ENCODE measurements at places on chromosomes 7 and 10.

DNA sequence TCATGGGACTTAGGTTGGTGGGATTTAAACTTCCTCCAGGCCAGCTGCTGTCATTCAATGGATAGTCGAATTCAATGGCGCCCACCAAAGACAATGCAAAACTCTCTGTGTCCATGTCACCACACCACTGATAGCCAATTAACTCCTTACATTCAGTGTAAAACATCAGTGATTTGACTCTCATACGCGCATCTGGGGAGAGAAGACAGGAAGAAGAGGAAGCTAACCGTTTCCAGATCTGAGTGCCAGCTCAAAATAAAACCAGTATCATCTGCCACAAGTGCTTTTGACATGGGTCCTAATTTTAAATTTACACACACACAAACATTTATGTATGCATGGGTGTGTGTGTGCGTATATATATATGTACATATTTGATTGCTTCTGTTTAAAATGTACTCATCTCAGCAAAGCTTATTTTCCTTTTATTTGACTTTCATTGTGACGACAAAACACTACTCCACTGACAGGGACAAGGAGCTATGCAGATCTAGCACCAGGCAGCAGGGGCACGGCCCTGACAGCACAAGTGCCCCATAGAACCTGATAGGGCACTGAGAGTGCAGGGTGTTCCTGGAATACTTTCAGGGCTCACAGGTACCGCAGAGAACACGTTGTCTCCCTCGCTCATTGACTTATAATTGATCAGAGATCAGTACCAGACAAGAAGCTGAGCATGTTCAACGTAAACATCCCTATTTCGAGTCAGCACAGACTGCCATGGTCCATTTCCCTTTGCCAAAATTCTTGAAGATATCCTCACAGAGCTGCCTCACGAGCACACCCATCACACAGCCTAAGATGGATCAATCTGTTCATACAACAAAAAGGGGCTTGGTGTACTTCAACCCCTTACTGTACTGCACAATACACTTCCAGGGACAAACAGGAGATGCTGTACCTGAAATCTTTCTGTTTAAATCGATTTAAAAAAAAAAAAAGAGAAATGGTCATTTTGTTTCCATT is 176.1 kb downstream of the COBL start:
- no peak for DNase-seq

DNA sequence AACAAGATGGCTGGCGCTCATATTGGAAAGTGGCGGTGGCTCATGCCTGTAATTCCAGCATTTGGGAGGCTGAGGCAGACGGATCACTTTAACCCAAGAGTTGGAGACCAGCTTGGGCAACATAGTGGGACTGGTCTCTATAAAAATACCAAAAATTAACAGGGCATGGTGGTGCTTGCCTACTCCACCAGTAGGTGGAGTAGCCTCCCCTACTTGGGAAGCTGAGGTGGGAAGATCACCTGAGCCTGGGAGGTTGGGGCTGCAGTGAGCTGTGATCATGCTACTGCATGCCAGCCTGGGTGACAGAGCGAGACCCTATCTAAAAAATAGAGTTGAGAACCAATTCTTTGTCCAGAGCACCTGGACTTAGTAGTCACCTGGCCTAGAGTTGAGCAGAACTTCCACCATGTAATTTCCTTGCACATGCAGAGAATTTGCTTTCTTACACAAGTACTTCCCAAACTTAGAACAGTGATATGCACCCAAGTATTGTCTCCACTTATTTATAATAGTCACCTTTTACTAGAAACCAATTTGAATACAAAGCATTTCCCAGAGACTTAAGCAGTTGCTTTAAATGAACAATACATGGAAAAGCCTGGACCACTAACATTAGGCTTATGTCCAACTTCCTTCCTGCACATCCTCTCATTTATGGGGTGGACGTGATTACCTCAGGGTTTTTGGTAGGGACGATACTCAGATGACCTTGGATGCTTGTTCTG is 15.9 kb downstream of the LAMB4 start:
- DNase-seq, result no peak

- no peak for DNase-seq
Observed at GRCh38 chr7:73810998-73811360, 19.8 kb upstream of the CLDN4 start.

GRCh38 chr7:71311576-71311975 is 179.6 kb downstream of the GALNT17 start:
- DNase-seq, result no peak

DNA sequence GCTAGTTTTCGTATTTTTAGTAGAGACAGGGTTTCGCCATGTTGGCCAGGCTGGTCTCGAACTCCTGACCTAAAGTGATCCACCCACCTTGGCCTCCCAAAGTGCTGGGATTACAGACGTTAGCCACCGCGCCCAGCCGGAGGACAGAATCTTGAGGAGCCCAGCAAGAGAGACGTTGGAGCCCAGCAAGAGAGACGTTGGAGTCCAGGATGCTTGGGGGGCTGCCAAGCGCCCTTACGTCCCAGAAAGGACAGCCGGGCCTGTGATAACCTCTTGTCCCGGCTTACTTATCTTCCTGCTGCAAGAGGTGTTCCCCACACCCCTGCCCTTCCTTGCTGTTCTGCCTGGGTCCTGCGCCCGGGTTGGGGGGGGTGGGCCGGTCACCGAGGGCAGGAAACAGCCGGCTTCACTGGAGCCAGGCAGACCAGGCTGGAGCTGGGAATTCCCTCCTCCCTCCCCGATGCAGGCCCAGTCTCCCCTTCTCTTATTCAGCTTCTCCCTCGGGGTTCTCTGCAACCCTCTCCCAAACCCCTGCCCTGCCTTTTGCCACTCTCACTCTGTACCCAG is 1.9 kb upstream of the EPHB4 start:
- no peak for DNase-seq

- no peak for DNase-seq
Observed at GRCh38 chr7:158684329-158684728, 20.3 kb downstream of the NCAPG2 start.

GRCh38 chr10:77531441-77532001 is 106.1 kb downstream of the KCNMA1 start:
- no peak for DNase-seq

DNA sequence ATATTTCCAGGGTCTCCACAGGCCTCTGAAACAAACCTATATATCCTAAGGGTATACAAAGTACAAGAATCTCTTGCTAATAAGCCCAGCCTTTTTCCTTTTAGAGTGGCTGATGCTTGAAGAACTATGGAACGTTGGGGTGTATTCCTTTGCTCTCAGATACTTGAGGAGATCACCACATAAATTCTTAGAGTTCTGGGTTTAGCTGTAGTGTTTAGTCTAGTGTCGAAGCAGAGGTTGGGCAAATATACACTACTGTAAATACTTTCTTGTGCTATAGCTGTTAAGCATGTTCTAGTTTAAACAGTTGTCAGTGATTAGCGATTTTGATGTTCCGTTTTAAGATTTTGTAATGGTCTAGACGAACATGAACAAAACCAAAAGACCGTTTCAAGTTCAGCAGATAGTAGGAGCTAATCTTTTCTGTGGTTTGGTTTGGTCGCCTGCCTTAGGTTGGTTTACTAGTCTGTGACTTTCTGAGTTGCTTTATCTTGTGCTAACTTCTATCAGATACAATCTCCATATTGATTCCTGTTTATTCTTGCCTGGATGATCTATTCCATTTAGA is 229.6 kb downstream of the NSUN6 start:
- DNase-seq, result no peak

GRCh38 chr7:148153616-148154284 is 436.8 kb upstream of the C7orf33 start:
- DNase-seq, result no peak

DNA sequence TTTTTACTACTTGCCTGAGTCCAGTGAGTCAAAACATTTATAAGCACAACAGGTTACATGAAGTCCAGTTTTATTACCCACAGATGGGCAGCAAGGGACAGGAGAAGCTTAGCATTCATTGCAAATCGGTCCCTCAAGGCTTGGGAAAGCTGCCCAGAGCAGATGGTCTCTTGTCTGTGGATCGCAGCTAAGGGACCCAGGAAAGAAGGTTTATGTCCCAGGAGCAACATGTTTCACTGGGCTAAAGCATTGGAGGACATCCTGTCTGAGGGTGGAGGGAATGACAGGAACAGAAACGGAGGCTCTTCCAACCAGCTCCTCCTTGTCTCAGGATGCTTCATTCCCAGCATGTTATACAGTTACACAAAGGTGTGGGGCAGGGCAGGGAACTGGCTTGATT is 39.3 kb downstream of the TRIM24 start:
- DNase-seq, result no peak

DNA sequence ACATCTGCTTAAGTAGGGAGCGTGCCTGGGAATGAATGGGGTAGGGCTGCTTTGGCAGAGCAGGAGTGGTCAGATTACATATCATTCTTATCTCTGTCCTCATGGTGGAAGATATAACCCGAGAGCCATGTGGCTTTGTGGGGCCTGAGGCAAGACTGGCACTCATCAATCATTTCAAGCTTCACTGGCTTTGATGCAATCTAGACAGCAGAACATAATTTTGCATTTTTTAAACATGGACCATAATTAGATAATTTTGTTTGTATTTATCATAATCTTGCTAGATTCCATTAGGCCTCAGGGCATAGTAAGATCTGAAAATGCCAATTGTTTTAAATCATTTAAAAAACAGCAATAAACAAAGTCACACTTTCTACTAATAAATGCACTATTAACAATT is 480.3 kb downstream of the NXPH1 start:
- DNase-seq, result no peak

- DNase-seq, result no peak
Observed at GRCh38 chr10:79277579-79278269, 69.5 kb upstream of the PPIF start.

DNA sequence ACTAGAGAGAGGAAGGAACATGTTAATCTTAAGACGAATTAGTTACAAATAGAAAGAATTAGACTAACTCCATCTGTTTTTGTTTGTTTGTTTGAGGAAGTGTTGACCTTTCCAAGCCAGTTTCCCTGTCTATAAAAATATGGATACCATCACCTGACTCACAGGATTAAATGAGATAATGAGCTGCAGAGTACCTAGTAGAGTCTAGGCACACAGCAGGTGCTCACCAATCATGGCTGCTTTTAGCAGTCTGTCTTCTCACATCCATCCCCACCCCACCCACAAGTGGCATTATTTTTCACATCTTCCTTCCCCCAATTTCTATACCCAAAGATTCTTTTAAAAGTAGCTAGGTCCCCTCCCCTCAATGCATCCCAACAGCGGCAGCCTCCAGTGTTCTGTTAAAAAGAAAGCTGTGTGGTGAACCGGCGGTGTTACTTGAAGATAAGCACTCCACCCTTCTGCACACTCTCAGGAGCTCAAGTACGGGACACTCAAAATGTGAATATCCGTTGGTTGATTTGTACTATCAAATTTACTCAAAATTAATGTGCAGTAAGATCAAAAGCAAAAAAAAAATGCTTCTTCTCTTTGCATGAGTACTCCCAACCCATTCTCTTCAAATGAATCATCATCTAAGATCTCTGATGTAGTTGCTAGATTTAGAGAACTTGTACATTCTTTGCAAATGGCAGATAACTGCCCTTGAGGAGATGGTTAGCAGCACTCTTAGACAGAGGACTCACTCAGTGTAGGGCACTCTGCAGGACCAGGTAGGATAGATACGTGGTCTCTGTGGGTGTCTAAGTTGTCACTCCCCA is 145.4 kb upstream of the ASAH2 start:
- DNase-seq, result no peak

- no peak for DNase-seq
Observed at GRCh38 chr7:151272405-151272804, 23.9 kb upstream of the SMARCD3 start.

GRCh38 chr10:44749151-44749550 is 162.0 kb upstream of the TMEM72 start:
- DNase-seq, result no peak

DNA sequence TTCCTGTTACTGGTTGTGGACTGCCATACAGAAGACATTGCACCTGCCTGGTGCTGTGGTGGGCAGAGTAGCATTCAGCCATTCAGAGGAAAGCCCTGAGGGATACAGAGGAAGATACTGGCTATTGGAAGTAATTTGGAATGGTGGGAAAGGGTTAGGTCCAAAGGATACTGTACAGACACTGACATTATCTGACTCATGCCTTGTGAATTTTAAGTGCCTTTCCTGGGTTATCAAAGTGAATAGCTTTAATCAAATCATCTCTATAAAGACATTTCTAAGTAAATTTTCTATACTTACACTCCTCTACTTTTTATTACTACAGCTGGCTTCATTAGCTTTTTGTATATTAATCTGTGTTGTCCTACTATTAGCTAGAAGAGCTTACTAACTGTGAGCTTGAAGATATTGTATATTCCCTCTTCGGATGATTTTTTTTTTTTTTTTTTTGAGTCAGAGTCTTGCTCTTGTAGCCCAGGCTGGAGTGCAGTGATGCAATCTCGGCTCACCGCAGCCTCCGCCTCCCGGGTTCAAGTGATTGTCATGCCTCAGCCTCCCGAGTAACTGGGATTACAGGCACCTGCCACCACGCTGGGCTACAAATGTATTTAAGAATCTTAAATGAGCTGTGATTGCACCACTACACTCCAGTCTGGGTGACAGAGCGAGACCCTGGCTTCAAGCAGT is 186.5 kb downstream of the ADK start:
- no peak for DNase-seq

- DNase-seq, result no peak
Observed at GRCh38 chr7:5230265-5231067, 40.4 kb downstream of the WIPI2 start.

DNA sequence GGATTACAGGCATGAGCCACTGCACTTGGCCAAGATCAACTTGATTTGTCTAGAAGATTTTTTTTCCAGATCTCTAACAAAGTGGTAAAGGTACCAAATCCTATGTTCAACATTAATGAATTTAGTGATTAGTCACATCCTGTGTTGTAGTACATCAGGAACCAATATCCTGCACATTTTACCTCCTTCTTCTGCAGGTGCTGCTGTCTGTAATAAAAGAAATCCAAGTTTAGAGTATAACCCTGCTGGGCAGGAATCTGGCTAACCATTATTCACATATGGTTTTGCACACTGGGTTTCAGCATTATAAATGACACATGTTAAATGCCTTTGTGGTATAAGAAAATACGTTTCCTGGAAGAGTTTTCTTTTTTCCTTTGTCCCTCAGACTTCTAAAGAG is 10.8 kb downstream of the PARD3 start:
- no peak for DNase-seq

GRCh38 chr7:17523813-17524739 is 225.6 kb downstream of the AHR start:
- no peak for DNase-seq

GRCh38 chr10:72688208-72688651 is 3.7 kb upstream of the MCU start:
- DNase-seq, result no peak

- DNase-seq, result no peak
Observed at GRCh38 chr7:4168541-4168940, 513.6 kb upstream of the FOXK1 start.

GRCh38 chr10:3010334-3010733 is 57.0 kb upstream of the PFKP start:
- DNase-seq, result no peak

- DNase-seq, result no peak
Observed at GRCh38 chr10:120477743-120478141, 20.7 kb downstream of the PLPP4 start.

- no peak for DNase-seq
Observed at GRCh38 chr10:4511509-4511908, 314.5 kb upstream of the AKR1E2 start.
